Left colon (tissue), 2 donors: ENCODE measurements at places on chromosomes 3 and 15.

GRCh38 chr3:14307656-14308302, 94.6 kb upstream of the SLC6A6 start:
- DNase-seq, result no peak

DNA sequence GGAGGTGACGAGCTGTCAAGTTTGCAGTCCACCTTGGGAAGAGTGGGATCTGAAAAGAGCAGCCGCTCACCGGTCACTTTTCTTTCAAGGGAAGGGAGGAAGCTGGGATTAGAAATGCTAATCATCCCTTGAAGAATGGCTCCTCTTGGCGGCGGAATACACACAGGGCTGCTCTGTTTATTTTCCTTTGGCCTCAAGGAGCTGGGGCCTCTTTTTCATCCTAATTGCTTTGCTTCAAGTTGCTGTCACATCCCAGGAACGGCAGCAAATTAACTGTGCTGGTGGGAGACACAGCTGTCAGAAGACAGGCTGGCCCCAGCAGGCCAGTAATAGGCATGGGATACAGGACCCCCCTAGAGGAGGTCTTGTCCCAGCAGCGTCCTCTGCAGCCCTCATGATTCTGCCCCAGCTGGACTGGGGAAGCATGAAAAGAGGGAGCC, 6.7 kb downstream of the KBTBD13 start:
- DNase-seq, result no peak

DNA sequence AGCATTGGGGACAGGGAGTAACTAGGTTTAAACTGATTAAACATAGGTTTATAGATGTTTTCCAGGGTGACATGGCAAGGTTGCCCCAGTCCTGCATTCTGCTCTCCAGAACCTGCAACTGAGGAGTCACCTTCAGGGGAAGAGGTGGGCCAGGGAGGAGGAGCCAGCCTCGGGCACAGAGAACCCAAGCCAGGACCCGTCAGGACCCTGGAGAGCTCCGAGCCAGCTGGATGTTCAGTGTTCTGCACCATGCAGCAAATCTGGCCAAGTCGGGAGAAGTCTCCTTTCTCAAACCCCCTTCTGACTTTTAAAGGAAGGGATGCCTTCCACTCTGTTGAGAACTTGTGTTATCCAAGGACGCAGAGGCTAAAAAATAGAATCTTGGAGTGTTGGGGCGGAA, 62.1 kb upstream of the SLC6A11 start:
- DNase-seq, result peak; percentile 45

- no peak for DNase-seq
Measured at GRCh38 chr3:177145381-177145780, 51.9 kb downstream of the TBL1XR1 start.

DNA sequence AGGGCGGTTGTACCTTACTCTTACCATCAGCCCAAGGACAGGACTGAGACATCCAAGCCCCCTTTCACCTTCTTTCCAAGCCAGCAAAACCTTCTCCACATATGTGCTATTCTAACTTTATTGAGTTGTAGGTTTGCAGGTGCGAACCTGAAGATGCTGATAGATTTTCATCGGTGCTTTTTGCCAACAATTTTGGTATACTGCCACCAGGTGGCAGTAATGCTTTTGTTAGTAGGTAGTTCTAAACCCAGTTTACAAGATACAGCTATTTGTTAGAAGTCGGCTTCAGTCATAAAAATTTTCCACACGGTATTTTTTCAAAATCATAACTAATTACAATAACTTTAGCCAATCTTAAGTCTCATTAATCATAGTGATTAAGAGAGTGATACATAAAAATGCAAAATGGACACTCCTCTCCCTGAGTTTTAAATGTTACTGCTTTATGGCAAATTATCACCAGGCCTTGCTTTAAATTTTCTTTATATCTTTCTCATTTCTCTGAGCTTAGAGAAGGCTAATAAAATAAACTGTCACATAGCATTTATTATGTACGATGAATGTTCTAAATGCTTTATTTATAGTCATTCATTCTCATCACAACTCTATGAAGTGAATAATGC, 636 bp downstream of the TBC1D21 start:
- no peak for DNase-seq

- DNase-seq, result no peak
Measured at GRCh38 chr15:48680841-48681240, 35.3 kb upstream of the FBN1 start.

DNA sequence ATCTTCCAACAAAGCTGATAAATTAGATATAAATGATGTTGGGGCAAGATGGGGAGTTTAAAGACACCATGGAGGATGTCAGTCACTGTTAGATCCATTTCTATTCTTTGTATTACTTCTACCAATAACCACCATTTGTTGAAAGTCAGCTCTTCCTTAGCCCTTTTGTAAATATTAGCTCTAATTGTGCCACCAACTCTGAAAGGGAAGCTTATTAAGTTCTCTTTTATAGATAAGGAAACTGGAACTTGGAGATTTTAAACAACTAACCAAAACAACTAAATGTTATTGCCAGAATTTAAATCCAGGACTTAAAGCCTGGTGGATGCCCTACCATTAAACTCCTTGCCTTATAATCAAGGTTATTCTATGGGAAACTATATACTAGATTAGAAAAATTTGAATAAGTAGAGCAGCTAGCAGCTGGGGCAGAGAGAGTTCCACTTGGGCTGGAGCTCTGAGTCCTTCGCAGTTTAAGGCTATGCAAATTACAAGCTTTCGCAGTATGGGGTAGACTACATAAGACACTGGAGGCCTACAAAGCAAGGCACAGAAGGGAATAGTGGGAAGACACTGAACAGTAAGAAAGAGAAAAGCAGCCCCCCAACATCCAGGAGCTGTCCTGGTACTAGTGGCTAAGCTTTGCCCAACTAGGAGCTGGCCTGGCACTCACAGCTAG, 52.6 kb downstream of the TM4SF18 start:
- no peak for DNase-seq

DNA sequence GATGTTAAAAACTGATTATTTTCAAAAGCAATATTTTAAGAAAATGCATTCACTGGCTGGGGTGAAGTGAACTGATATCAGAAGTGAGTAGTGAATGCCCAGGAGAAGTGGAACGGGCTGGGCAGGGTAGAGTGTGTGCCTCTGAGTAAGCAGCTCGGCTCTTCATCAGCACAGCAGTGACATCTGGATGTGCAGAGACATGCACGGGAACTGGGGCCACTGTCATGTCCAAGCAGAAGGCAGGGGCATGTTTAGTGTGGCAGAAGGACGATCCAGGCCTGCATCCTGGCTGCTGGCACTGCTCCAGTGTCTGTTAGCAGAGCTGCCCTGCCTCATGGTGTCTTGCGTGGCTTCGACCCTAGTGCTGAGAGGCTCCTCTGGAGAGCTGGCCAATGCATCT, 305.6 kb upstream of the LRRFIP2 start:
- no peak for DNase-seq

- peak; percentile 89 for DNase-seq
Measured at GRCh38 chr15:69997161-69997485, 100.6 kb downstream of the TLE3 start.

DNA sequence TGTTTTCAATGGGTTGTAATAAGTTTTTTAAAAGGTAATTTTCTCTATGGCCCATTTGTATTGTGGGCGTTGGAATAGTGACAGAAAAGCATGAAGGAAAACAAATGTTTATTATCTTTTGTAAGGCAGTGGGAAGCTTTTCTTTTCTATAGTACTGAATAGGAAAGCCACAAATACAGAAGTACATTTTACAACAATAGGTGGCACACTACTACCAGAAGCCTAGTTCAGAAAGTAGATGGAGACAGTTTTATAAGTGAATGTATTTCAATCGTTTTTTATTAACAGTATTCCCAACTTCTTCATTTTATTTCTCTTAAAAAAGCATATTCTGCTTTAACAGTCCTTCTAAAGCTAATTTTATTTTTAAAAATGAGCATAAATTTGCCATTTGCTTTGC, 296.7 kb downstream of the PTPRG start:
- DNase-seq, result no peak

GRCh38 chr15:100721758-100722550, 119.6 kb downstream of the ASB7 start:
- no peak for DNase-seq

DNA sequence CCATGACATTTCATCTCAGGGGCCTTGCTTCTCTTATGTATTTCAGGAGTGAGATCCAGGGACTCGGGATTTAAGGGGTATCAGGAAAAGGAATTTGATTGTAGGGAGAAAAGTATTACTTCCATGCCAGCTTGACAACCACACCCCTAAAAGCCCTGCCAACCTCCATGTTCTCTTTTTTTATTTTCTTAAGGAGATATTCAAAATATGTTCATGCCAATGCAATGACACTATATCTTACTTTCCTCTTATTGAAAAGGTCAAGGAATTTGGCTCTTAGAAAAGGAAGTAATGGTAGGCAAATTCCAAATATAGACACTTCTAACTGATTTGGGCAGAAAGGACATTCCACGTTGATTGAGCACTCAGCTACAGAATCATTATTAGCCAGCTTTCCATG, 407.5 kb upstream of the NECTIN3 start:
- DNase-seq, result no peak

- no peak for DNase-seq
Measured at GRCh38 chr3:41583014-41583413, 378.9 kb downstream of the ULK4 start.

DNA sequence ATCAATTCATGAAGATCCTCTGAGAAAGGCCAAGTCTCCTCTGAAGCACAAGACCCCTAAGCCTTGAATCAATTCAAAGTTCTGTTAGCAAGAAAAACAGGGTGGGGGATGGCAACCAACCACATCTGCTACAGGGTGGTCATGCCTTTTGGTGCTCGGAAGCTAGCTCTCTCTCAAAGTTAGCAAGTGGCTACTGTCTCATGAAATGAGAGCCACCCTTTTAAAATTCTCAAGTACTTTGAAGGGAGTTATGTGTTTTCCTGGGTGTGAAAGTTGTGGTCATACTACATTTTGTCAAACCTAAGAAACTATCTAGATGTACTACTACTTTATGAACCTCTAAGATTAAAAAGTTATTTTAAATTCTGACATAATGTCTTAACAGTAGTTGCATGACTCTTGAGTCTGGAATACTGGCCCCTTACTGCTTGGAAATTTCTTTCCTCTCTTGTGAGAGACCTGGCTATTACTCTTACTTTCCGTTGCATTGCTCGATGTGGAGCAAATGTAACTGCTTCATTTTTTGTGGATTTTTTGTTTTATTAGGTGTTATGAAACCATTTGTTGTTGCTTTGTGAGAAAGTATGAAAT, 116.1 kb downstream of the CHST2 start:
- DNase-seq, result no peak

- DNase-seq, result no peak
Measured at GRCh38 chr15:53872410-53872809, 105.8 kb upstream of the UNC13C start.

- no peak for DNase-seq
Measured at GRCh38 chr3:189624130-189624529, 7.1 kb upstream of the TP63 start.

- DNase-seq, result no peak
Measured at GRCh38 chr3:64029287-64029686, 6.0 kb upstream of the PSMD6 start.

GRCh38 chr3:144085964-144086363, 114.3 kb downstream of the DIPK2A start:
- DNase-seq, result no peak

- no peak for DNase-seq
Measured at GRCh38 chr15:33551860-33552259, 241.1 kb downstream of the RYR3 start.

- peak; percentile 76 for DNase-seq
Measured at GRCh38 chr3:125990253-125990970, 21.4 kb downstream of the ROPN1B start.

- DNase-seq, result no peak
Measured at GRCh38 chr3:16839271-16840100, 45.3 kb upstream of the PLCL2 start.

GRCh38 chr3:44019736-44020135, 221.9 kb upstream of the TOPAZ1 start:
- no peak for DNase-seq

- DNase-seq, result no peak
Measured at GRCh38 chr3:118932822-118933558, 101.7 kb downstream of the IGSF11 start.

GRCh38 chr15:72616491-72617210, 37.8 kb upstream of the GOLGA6B start:
- no peak for DNase-seq

- DNase-seq, result no peak
Measured at GRCh38 chr3:171895900-171896299, 52.8 kb downstream of the TMEM212 start.

GRCh38 chr3:144127700-144128099, 156.1 kb downstream of the DIPK2A start:
- no peak for DNase-seq

- no peak for DNase-seq
Measured at GRCh38 chr3:42653560-42654330, at the start of gene ZBTB47. TSS of gene ZBTB47 (plus strand) at chr3:42653697. CDS start at chr3:42658356, 4,659 bp downstream.

- DNase-seq, result no peak
Measured at GRCh38 chr3:136728918-136729317, 23.3 kb downstream of the STAG1 start.

DNA sequence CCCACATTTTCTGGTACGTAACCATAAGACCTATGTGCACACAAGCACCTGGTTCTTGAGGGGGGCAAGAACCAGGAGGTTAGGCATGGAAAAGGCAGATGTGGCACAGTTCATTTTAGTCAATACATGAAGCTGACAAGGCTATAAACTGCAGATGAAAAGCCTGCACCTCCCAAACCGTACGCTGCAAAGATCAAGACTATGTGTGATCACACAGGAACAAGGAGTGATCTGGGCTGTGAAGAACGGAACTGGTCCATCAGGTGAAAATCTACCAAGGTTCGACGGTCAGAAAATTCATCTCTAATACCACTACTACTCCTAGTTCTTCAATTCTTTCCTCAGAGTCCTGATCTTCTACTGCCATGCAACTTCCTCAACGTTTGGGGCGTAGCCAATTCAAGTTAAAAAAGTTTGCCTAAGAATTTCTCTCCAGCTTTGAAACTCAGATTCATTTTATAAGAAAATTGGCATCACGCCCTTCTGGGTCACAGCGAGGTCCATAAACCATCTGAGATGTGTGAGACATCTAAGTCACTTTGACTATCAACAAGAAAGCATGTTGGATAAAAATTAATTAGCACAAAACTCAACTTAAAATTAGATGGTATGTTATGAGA, 41.9 kb downstream of the PLD1 start:
- no peak for DNase-seq

DNA sequence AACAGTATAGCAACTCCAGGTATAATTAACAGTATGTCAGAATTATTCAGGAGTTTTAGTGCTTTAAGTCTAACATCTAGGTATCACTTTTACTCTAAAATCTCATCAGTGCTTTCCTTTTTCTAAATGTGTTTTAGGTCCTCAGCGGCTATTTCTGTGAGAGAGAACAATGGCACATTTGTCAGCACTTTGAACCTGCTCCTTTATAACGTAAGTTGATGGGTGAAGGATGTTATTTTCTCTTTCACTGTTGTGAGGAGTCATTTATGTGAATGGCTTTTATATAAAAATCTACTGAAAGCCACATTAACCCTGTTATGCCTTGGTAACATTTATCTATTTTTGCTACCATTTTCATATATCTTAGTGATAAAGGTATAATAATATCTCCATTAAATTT, 22.8 kb downstream of the ZPLD1 start:
- DNase-seq, result no peak

GRCh38 chr15:78255421-78256043, 8.8 kb upstream of the DNAJA4 start:
- no peak for DNase-seq

- no peak for DNase-seq
Measured at GRCh38 chr3:127784283-127784682, 38.0 kb downstream of the MGLL start.

GRCh38 chr3:154273381-154273780, 50.9 kb downstream of the DHX36 start:
- DNase-seq, result no peak

- DNase-seq, result no peak
Measured at GRCh38 chr3:183954875-183955274, 62.8 kb downstream of the ABCC5 start.

GRCh38 chr3:152641198-152641597, 193.7 kb upstream of the P2RY1 start:
- DNase-seq, result no peak
